ENCODE measurements at places on chromosomes 11 and 22.
A peak's percentile ranks its signal among the peaks of the same experiment; 100 is the strongest.

GRCh38 chr11:134730101-134730500, 318.1 kb upstream of the B3GAT1 start:
- no peak for DNase-seq

GRCh38 chr11:85740481-85741400, 54.7 kb upstream of the CCDC89 start:
- peak; percentile 11 for DNase-seq

DNA sequence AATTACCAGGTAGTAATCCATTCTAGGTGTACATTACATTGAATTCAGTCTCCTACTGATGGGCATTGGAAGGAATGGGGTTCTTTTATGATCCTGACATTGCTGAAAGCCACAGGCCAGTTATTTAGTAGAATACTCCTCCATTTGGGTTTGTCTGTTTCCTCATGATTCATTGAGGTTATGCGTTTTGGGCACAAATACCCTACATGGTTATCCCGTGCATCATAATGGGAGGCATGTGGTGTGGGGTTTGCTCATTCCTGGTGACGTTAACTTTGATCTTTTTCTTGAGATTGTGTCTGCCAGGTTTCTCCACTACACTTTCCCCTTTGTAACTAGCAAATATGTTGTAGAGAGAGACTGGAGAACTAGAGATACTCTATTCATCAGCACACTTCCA, 5.5 kb downstream of the FOLR3 start:
- DNase-seq = peak; percentile 52

DNA sequence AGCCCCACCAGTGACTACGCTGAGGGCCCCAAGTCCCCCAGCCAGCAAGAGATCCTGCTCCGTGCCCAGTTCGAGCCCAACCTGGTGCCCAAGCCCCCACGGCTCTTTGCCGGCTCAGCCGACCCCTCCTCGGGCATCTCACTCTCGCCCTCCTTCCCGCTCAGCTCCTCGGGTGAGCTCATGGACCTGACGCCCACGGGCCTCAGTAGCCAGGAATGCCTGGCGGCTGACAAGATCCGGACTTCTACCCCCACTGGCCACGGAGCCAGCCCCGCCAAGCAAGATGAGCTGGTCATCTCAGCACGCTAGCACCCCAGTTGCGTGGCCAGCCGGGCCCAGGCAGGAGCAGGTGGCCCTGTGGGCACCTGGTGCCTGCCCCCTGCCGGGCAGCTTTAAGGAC, 8.3 kb upstream of the MYRF start:
- DNase-seq = no peak

- DNase-seq = no peak
Observed at GRCh38 chr11:117686711-117687110, 110.3 kb downstream of the DSCAML1 start.

DNA sequence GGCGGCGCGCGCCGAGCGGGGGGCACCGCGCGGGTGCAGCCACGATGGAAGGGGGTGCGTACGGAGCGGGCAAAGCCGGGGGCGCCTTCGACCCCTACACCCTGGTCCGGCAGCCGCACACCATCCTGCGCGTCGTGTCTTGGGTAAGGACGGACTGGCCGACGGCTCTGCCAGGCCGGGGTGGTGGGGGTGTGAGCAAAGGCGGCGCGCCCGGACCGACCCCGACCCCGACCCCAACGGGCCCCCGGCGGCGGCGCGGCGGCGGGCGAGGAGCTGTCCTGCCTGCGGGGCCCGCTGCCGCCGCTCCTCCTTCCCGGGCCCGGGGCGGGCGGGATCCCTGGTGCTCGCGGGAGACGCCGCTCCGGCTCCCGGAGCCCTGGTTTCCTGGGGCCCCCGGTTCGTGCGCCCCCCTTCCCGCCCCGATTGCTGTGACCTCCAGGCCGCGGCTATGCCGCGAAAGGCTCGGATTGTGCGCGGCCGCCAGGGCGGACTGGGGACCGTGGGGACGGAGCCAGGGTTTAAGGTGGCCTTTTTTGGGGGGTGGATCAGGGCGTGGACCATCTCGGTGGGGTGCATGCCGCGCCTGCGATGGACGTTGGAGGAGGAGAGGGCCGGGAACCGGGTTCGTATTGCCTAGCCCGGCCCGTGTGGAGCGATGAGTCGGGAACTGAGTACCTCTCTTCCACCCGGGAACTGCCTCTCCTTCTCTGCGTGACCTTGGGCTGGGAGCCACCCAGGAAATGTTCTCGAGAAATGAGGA, at the start of gene SYNGR1:
SYNGR1 (plus strand) TSS at position 25 of the 760 bp plus-strand sequence; CDS start at position 45, 20 bp downstream.
- DNase-seq = peak; percentile 3

DNA sequence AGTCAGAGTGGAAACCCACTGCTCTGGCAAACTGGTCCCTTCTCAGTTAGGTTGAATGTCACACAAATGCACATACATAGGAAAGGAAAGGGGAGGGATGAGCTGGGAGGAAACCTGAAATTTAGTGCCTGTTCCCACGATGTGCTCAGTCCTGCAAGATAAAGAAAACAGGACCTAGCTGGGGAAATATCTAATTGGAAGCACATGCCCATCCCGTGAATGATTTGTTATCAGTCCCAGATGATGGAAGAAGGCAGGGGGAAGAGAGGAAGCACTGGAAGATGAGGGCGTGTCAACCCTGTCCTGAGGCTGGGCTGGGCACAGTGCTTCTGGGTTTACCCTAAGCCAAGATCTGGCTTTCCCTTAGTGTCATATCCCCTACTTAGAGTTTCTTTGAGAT, 173.9 kb downstream of the NAV2 start:
- DNase-seq = no peak

- DNase-seq = no peak
Observed at GRCh38 chr11:78823588-78823987, 248.9 kb upstream of the NARS2 start.

GRCh38 chr22:38292694-38293093, 19.9 kb upstream of the TMEM184B start:
- DNase-seq = no peak

GRCh38 chr22:20094197-20094807, 14.3 kb downstream of the DGCR8 start:
- no peak for DNase-seq

DNA sequence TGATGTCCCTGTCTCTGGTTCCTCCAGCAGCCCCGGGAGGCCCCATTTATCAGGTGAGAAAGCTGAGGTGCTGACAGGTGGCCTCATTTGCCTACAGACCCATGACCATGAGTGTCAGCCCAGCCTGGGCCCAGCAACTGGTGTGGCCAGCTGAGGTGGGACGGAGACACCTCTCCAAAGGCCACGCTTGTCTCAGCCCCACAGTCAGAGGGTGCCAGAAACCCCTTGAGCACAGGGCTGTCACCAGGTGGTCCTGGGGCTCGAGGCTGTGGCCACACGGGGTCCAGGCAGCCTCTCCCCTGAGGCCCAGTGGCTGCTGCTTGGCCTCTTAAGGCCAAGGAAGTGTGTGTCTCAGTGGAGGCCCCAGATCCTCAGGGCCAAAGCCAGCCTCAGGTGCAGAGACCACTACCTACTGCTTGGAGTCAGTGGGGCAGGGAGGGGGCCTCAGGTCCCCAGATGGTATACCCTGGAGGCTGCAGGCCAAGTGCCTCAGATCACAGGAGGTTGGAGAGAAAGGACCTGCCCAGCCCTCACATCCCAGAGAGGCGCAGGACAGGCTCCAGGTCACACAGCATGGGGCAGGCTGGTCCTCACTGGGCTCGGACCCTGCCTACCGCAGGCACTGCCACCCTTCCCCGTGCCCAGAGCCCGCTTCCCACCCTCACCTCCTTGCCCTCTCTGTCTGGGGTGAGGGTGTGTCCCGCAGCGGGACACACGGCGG, 11.4 kb downstream of the RAB3IL1 start:
- no peak for DNase-seq

DNA sequence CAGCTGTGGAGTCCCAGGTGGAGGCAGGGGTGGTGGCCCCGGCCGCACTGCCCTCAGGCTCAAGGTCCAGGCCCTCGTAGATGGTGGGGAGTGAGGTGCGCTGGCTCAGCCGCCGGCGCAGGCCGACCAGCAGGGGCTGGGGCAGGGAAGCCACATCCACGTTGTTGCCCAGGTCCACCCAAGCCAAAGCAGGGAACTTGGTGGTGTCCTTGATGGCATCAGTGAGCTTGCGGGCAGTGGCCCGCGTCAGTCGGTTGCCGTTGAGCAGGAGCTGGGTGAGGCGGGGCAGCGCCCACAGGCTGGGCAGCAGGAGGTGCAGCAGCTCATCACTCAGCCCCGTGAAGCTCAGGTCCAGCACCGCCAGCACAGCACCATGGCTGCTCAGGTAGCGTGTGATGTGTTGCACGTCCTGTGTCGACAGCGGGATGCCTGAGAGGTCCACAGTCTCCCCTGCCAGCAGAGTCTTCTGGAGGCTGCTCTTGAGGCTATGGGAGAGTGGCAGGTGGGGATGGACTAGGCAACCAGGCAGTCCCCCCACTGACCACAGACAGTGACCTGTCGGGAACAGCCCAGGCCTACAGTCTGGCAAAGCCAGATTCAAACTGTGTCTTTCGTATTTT, 6.8 kb downstream of the LRRC75B start:
- DNase-seq = no peak

GRCh38 chr11:61596542-61596941, 15.7 kb upstream of the SYT7 start:
- no peak for DNase-seq

DNA sequence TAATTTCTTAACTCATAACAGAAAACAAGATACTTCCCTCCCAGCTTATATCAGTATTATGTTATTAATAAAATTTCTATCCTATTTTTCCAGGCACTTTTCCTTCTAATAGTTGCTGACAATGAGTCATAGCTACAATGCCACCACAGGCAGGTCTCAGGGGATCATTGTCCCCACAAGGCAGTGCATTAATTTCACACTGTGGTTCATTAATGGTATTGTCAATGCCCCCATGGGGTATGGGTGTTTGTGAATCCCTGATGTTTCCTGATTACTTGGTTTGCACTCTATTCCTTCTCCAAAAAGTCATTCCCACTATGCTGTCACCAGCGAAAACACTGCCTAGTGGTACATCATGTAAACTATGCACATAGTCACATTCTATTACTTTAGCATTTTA, 345.5 kb upstream of the CTSC start:
- no peak for DNase-seq

GRCh38 chr11:125892994-125893393, 5.5 kb downstream of the HYLS1 start:
- no peak for DNase-seq

GRCh38 chr22:30506507-30506968, 1.0 kb upstream of the SEC14L4 start:
- no peak for DNase-seq

DNA sequence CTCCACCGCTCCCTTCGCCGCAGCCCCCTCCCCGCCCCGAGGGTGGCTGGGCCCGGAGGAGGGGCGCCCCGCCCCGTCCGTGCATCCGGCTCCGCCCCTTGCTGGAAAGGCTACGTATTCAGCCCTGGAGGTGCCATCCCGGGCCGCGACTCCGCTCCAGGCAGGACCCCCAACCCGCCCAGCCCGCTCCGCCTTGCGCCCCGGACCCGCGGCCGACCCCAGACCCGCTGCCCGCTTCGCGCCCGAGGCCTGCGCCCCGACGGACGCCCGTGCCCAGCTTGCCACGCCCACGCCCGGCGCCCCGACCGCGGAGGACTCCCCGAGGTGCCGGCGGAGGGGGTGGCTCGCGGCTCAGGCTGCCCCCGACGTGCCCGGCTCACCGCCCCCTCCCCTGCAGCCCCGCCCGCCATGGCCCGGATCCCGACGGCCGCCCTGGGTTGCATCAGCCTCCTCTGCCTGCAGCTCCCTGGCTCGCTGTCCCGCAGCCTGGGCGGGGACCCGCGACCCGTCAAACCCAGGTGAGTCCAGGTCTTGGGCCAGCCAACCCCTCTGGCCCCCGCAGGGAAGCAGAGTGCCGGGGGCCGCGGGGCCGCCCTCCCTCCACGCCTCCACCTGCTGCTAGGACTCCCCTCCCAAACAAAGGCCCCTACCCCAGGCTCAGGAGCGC, at the start of gene ADM2:
ADM2 (plus strand) TSS at position 104 of the 667 bp plus-strand sequence; CDS start at position 409, 305 bp downstream.
- DNase-seq = no peak

GRCh38 chr22:23138584-23139435, 3.0 kb downstream of the RSPH14 start:
- DNase-seq = no peak

- DNase-seq = peak; percentile 82
Observed at GRCh38 chr22:25760848-25761595, 19.0 kb downstream of the MYO18B start.

DNA sequence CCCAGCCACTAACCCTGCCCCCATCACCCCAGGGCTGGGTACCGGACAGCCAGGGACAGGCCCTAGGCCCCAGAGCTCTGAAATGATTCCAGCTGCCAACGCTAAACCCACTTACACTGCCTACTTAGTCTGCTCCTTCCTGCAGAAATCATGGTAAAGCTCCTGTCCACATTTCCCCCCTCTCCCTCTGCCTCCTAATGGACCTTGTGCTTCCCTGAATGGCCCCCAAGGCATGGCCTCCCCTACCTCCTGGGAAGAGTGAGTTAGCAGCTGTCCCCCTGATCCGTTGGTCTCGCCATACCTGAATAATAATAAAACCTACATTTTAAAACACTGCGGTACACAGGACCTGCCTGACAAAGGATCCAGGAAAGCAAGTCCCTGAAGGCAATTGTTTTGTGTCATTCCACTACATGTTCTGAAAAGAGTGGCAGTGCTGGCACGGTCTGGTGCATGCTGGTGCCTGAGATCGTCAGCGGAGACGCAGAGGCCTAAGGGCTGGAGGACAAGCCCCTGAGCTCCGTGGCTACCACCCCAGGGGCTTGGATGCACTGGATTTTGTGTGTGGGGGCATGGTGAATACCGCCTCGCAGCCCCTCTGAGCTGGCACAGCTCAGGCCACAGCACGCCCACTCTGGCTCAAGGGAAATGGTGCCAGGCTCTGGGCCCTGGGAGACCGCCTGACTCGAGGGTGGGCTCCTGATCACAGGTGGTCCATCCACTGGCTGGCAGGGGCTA, 186.3 kb downstream of the CTTN start:
- DNase-seq = no peak

DNA sequence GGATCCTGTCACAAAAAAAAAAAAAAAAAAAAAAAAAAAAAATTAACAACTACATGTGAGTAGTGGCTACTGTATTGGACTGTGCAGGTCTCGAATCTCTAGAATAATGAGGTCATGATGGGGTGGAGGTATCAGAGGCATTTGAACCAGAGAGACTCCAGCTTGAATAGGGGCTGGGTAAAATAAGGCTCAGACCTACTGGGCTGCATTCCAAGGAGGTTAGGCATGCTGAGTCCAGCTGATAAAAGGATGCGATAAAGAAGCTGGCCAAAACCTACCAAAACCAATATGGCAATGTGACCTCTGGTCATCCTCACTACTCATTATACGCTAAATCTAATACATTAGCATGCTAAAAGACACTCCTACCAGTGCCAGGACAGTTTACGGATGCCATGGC, 5.9 kb upstream of the PACSIN3 start:
- DNase-seq = no peak

- DNase-seq = no peak
Observed at GRCh38 chr22:26586556-26587325, 3.2 kb downstream of the TPST2 start.

Measured in myocyte (in vitro differentiated cells).